NAMALWA (cell line): ENCODE measurements at places on chromosomes 3 and 15.
A peak's percentile ranks its signal among the peaks of the same experiment; 100 is the strongest.

DNA sequence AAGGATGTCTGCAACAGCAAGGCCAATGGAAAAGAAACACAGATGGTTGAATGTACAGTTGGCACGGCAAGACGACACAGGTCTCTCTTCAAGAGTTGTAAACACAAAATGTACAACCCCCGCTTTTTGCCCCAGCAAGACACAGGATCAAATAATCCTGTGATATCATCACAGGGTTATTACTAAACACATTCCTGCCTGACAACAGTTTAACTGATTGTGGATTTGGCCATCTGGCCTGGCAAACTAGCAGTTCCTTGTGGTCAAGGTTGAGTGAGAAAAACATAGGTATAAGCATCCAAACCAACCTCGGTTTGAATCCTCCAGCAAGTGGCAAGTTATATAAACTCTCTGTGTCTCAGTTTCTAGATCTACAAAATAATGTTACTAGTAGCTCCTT lies 23.4 kb downstream of the PARP16 start:
- no peak for DNase-seq

DNA sequence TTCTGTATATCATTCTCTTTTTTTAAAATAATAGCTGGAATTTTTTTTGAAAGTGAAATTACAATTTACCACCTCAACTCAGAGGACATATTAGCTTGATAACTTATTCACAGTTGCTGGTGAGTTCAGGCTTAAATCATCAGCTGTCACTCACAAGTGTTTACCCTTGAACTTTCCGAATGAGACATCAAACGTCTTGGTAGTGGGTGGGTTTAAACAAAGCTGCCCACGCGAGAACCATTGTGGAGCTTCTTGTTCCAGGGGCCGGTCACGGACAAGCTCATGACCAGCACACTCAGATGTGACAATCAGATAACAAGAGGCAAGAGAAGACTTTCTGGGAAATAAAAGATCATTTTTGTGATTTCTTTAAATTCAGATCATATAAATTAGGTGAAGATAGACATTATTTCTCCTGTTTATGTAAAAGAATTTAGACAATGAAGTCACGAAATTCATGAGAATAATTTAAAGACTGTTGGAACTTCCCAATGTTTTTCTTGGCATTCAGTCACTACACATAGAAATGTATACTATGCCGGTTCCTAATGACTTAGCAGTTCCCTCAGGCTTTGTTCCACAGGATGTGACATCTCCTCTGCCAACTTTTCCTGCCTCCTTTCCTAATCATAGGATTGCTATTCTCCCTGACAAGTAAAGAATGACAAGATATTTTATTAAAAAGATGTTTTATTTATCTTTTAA lies 29.3 kb downstream of the BTD start:
- DNase-seq = no peak

- no peak for DNase-seq
Measured at GRCh38 chr3:104101736-104102135, 1265.0 kb upstream of the ALCAM start.

GRCh38 chr15:95869920-95870319 lies 460.6 kb upstream of the NR2F2 start:
- DNase-seq = no peak

- DNase-seq = peak; percentile 69
Measured at GRCh38 chr15:38002883-38003477, 68.5 kb downstream of the TMCO5A start.

DNA sequence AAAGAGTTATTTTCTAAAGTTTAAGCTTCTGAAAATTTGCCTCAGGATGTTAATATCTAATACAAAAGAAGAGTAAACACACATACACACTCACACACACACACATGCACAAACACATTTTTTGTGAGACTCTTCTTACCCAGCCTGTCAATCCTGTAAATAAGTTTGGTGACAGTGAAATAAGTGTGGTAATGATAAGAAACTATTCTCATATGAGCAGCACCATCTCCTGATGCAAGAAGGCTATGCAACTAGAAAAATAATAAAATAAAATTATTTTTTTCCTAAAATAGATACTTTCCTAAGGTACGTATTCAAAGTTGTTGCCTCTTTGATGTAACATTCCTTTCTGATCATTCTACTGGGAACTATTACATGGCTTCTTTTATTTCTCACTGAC lies 155.1 kb downstream of the MECOM start:
- DNase-seq = no peak

DNA sequence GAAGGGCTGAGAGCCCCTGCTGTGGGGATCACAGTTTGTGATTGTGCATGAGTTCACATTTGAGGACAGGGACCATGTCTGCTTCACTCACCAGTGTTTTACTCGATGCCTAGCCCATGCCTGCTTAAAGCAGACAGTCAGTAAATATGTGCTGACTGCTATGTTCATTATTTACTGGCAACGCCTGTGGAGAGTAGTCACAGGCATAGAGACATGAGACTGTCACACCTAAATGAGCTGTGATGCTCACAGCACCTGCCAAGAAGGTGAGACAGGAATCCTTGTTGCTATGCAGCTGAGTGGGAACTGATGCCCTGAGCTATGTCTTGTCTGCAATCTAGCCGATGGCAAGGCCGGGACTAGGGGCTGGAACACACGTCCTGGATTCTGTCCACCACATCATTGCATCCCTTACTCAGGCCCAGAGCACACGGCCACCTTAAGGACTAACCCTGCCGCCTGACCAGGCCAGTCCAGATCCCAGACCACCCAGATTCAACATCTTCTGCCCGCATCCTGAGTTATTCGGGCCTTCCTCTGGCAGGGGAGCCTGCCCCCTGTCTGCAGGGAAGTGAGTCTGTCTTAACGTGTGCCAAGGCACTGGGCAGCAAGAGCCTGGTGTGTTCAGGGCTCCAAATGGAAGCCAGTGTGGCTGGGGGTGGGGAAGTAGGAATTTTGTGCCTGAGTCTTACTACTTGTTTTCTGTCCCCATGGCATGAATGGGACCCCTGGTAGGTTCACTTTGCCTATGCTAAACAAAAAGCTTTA lies 44.8 kb downstream of the FGD5 start:
- no peak for DNase-seq

DNA sequence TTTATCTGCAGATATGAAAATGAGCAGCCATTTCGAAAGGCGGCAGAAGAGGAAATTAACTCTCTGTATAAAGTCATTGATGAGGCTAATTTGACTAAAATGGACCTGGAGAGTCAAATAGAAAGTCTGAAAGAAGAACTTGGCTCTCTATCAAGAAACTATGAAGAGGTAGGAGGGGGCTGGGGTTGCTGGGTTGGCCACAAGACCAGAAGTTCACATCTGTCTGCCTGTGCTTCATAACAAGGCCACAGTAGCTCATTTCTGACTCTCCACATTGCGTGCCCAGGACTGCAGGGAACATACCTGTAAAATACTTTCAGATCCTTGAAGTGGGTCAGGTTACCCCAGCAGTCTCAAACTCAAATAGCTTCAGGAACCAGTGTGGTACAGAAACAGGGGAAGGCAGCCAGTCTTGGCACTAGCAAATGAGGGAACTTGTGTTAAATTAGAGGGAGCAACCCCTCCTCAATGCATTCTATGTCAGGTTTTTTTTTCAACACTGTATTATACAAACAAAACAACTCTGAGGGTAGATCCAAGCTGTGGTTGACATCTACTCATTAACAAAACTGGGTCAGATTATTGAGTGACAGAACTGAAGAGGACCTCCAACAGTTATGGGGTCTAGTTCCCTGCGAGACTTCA lies 48.7 kb downstream of the BFSP2 start:
- peak; percentile 93 for DNase-seq

DNA sequence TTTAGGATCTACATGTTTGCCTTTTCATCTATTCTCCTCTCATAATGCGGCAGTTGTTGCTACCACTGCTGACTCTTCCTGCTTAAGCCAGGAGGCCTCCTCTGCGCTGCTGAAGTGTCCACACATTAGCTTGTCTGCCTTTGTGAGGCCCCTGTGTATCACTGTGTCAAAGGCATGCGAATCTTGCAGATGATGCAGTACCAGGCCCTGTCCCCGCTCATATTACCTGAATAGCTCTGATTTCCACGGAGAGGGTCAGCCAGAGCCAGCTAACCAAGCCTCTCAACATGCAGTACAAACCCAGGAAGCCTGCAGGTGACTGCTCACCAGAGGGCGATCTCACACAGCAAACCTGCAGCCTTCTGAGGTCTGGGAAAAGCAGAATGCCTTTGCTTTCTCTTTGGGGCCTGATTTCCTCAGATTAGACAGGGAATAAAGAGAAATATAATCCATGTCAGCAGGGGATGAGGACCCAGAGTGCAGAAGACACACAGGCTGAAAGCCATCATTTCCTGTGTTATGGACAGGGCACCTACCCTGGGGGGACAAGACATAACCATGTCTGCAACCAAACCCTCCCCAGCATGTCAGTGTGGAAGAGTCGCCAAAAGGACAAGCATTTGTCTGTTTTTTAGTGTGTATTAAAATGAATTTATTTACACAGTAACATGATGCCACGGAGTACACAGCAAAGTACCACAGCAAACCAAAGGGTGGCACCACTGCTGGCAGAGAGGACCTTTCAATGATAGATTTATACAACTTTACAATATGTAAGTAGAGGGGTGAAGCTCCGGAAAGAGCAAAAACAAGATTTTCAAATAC lies 36.8 kb upstream of the TSPAN3 start:
- DNase-seq = peak; percentile 53

DNA sequence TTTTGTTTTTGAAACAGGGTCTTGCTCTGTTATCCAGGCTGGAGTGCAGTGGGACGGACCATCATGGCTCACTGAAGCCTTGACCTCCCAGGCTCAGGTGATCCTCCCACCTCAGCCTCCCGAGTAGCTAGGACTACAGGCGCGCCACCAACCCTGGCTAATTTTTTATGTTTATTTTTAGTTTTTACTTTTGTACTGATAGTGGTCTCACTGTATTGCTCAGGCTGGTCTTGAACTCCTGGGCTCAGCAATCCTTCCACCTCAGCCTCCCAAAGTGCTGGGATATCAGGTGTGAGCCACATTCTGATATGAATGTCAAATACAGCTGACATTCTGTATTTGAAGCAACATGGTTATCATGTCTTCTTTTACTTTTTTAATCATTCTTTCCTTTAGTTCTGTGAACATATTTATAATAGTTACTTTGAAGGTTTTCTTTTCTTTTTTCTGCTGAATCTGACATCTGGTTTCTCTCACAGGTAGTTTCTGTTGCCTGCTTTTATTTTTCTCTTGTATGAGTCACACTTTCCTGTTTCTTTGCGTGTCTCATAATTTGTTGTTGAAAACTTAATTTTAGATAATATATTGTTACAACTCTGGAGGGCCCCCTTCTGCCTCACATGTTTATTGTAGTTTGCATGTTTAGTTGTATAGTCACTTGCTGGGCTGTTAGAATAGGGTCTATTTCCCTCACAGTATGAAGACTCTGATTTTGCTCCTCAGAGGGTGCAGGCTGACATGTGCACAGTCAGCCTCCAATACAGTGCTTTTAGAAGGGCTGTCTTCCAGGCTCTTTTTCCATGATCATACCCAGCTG lies 8.4 kb upstream of the CNTN4 start:
- DNase-seq = no peak

DNA sequence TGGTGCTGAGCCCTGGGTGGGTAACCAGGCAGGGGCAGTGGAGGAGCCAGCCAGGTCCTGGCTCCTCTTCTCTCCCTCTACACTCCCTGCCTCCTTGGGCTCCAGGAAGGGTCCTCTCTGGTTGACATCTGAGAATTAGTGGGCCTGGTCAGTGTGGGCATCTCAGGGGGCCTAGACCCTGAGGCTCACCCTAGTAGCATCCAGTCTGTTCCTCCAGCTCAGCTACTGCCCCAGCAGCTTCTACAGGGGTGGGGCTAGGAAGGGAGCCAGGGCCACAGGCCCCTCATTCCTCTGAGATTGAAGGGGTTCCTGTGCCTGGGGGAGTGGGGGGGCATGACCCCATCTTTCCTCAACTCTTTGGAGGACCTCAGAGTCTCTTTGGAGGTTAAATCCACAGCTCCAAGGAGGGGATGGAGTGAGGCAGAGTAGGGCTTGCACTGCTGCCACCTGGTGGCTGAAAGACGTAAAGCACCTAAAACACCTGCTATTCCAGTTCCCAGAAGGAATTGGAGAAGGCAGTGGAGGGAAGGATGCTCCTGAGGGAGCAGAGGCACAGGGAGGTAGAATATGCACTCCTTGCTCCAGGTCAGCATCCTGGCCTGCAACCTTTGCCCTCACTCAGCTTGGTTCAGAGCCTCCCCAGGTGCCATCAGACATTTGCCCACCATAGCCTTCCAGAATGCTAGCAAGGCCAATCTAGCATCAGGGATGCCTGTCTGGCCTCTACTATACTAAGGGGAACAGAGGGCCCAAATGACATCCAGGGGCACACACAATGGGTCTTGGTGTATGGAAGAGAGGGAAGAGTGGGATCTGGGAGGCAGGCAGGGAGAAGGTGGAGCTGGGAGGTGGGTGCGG lies 25.1 kb downstream of the C3orf18 start:
- peak; percentile 41 for DNase-seq

- DNase-seq = no peak
Measured at GRCh38 chr3:149816986-149817385, 4.0 kb downstream of the RNF13 start.

DNA sequence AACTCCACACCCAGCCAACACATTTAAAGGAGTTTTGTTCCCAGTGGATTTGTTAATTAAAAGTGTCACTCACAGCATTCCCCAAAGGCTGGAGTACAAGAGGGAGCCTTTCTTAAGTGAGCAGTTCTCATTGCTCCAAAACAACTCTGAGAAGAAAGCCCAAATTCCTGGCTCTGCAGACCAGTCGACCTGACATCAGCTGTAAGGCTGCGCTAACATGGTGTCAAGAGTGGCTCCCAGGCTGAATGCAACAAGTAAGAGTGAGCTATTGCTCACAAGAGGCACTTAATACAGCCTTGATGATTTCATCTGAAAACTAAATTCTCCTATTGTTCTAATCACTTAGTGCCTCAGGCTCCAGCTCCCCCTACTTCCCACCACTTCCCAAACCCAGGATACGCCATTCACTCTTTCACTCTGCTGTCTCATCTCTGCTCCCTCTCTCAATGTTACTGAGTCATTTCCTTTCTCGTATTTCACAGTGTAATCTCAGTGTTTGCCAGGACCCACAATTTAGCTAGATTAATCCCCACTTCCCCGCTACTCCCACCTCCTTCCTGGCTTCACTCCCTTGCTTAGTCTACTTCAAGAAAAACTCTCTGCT lies 81.8 kb downstream of the WWTR1 start:
- DNase-seq = no peak

GRCh38 chr3:153069598-153070510 lies 92.2 kb upstream of the RAP2B start:
- DNase-seq = no peak

DNA sequence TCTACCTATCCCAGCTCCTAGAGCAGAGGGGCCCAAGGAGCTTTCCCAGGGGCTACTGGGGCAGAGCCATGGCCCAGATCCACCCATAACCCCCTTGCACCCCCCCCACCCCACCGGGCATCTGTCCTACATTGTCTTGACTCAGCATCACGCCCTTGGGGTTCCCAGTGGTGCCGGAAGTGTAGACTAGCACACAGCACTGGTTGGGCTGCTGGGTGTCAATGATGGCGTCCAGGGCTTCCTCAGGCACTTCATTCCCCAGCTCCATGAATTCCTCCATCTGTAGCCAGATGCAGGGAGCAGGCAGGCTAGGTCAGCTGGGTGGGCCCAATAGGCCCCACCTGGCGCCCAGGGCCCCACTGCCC lies 33.2 kb downstream of the IDH3A start:
- DNase-seq = no peak
